Liver (tissue), 10 donors: ENCODE measurements at places on chromosomes 2 and 18. TPM values are rescaled to one million over a fixed set of nuclear protein-coding genes. Genes with fewer than 3 reads are reported as not detected.

Gene CFC1
- total RNA-seq: not detected

Gene NT5C1B
- not detected for total RNA-seq

Gene IL1F10
- not detected for total RNA-seq

Gene BUB1
- total RNA-seq: 46.1 TPM

Gene RGPD4
- total RNA-seq: not detected

Gene ALK
- not detected for total RNA-seq
